ENCODE measurements at places on chromosomes 6 and 20.
A peak's percentile ranks its signal among the peaks of the same experiment; 100 is the strongest.

DNA sequence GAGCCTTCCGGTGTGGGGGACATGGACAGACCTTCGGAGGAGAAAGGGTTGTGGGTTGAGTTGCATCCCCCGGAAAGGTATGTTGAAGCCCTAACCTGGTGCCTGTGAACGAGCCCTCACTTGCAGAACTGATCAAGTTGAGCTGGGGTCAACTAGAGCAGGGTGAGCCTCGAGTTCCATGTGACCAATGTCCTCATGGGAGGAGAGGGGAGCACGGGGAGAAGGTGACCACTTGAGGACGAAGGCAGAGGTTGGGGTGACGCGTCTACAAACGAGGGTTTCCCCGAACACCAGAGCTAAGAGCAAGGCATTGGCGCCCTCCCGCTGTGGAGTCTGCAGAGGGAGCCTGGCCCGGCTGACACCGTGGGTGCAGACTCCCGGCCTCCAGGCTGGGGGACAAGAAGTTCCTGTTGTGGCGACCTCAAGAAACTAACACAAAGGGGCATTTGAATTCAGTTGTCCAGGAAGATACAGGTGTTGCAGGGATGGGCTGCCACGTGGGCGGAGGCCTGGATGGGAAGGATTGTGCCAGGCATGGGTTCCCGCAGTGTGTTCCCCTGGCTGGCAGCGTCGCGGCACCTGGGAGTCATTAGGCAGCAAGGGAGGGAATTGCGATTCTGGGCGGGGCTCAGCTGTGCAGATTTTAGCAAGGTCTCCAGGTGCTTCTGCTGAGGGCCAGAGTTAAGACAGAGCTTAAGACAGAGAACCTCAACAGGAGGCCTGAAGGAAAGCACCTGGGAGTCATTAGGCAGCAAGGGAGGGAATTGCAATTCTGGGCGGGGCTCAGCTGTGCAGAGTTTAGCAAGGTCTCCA lies 20.4 kb upstream of the UNC93A start:
- DNase-seq = no peak

DNA sequence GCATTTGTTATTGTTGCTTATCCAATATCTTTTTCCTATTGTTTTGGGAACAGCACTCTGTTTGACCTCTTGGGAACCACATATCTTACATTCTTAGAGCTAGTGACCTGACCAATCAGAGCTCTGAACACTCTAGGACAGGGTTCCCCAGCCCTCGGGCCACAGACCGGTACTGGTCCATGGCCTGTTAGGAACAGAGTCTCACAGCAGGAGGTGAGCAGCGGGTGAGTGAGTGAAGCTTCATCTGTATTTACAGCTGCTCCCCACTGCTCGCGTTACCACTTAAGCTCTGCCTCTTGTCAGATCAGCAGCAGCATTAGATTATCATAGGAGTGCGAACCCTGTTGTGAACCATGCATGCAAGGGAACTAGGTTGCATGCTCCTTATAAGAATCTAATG lies 226.0 kb upstream of the TSHZ2 start:
- peak; percentile 33 for DNase-seq

DNA sequence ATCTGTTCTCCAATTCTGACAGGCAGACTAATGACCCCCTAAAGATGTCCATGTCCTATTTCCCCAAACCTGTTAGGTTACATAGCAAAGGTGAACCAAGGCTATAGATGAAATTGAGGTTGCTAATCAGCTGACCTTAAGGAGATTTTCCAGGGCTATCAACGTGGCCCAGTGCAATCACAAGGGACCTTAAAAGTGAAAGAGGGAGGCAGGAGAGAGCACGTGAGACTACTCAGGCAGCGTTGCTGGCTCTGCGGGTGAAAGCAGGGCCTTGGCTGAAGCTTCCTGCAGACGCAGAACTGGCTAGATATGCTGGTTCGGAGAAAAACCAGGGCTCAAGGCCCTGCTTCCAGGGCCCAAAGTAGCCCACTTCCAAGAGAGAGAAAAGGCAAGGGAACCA lies 78.7 kb downstream of the NCOA7 start:
- DNase-seq = no peak

- DNase-seq = no peak
These were observed 739 bp downstream of the CTSZ start for GRCh38 chr20:59006167-59006863.

- DNase-seq = no peak
These were observed 96.3 kb downstream of the RFPL4B start for GRCh38 chr6:112443179-112444065.

- no peak for DNase-seq
These were observed 6.9 kb upstream of the PRND start for GRCh38 chr20:4714818-4715217.

- no peak for DNase-seq
These were observed 1.2 kb downstream of the NKX2-2 start for GRCh38 chr20:21512634-21513180.

GRCh38 chr20:22322513-22322912 lies 261.9 kb downstream of the FOXA2 start:
- no peak for DNase-seq

DNA sequence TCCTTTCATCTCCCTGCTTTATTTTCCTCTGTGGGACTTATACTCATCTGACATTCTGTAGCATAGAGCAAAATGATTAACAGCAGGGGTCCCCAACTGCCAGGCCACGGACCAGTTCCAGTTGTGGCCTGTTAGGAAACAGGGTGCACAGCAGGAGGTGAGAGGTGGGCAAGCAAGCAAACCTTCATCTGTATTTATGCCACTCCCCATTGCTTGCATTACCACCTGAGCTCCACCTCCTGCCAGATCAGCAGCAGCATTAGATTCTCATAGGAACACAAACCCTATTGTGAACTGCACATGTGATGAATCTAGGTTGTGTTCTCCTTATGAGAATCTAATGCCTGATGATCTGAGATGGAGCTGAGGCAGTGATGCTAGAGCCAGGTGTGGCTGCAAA lies 130.5 kb upstream of the SLC24A3 start:
- no peak for DNase-seq

GRCh38 chr6:160532315-160532714 lies 131.8 kb downstream of the LPA start:
- no peak for DNase-seq

GRCh38 chr20:16063881-16064280 lies 509.4 kb downstream of the KIF16B start:
- DNase-seq = no peak

DNA sequence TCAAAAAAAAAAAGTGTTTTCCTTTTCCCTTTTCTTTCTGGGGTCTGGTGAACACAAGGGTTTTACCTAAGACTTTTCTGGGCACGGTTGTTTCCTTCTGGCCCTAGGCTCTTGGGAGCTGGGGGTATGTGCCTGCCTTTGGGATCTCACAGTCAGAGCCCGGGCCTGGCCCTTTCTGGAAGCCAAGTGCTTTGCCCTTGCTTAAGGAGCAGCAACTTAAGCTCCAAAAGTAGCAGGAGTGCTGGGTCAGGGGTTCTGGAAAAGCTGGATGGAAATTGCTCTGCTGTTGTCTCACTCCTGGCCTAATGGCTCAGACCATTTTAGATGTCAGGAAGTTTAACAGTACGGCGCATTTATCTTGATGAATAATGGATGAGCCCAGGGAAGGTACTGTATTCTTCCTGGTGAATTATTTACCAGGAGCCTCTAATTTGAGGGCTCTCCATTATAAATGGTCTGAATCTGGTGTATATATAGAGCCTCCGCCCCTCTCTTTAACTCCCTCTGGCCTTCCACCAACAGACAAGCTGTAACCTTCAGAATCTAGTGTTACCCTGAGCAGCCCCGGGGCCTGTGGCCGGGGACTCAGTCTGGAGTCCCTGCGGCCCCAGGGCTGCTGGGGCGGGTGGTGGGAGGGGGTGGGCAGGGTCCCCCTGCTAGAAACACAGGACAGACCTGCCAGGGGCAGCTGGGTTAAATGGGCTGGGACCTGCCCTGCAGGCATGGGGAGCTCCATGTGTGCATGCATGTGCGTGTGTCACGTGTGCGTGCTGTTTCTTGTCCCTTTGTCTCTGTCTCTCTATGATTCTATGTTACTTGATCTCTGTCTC lies 37.5 kb downstream of the PTK7 start:
- peak; percentile 85 for DNase-seq

- no peak for DNase-seq
These were observed 293.3 kb downstream of the HACE1 start for GRCh38 chr6:104566411-104566810.

DNA sequence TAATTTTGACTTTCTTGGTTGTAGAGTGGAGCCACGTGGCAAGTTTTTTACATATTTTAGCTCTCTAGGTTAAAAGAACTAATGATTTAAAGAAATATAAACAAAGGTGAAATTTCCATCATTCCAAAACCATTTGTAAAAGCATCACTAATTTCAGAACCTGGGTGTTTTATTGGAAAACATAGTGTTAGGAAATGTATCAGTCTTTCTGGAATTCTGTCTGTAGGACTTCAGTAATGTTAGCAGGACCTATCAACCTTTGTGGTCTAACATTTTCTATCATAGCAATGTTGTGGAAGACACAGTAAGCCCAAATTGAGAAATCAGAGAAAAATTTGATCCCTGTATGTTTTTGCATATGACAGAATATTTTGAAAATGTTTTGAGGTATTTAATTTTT lies 28.3 kb downstream of the L3MBTL3 start:
- DNase-seq = no peak

DNA sequence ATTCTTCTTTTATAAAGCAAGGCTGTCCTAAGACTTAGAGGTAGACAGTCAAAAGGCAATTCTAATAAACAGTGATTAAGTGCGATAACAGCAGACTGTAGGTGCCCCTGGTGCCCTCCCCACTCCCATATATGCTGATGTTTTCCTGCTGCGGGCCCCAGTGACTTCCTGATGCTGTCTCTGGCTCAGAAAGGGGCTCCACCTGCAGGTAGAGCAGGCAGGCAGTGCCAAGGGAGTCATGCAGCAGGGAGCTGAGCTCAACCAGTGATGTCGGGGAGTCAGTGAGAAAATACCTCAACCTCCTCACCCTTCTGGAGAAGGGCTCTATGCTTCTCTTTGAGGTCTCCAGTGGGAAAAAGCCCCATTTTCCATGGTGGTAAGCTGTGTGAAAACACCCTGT lies 126.7 kb upstream of the SSTR4 start:
- DNase-seq = no peak

- DNase-seq = no peak
These were observed 353.1 kb upstream of the TSHZ2 start for GRCh38 chr20:52619101-52619500.

Measured in NCI-H187 treated with DMSO at 0.1 percent for 48 hours (cell line).